ENCODE measurements at places on chromosomes 12 and 14.

GRCh38 chr14:96497087-96497486 is 5.1 kb upstream of the PAPOLA start:
- no peak for DNase-seq

DNA sequence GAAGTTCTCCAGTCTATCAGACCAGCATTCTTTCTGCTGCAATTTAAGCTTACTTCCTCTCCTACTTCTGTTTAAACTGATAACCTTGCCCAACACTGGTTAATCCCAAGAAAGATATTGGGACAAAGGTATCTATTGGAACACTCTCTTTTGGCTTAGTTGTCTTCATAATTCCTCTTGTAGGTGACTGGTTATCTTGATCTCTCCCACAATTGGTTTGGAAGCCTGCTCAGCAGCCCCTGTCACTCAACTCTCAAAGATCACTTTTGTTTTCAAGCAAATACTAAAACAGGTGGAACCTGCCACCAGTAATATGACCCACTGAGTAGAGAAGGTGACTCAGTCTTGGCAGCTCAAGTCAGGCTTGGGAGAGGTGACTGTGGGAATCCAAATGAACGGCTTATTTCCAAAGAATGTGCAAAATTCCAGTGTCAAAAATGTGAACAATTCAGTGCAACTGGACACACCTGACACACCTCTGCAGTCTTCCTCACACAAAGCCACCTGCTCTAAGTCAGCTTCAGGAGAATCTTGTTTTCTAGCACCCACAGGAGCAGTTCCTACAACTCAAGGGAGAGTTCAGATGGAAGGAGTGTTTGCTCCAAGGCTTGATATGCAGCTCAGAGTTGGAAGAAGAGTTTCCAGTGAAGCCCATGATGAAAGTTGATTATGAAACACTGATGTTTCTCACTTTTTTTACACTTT is 83.2 kb upstream of the SLC38A2 start:
- DNase-seq: no peak

- no peak for DNase-seq
Observed at GRCh38 chr14:94355191-94355794, 32.2 kb upstream of the SERPINA6 start.

- DNase-seq: no peak
Observed at GRCh38 chr14:86852530-86852929, 1140.5 kb downstream of the GALC start.

DNA sequence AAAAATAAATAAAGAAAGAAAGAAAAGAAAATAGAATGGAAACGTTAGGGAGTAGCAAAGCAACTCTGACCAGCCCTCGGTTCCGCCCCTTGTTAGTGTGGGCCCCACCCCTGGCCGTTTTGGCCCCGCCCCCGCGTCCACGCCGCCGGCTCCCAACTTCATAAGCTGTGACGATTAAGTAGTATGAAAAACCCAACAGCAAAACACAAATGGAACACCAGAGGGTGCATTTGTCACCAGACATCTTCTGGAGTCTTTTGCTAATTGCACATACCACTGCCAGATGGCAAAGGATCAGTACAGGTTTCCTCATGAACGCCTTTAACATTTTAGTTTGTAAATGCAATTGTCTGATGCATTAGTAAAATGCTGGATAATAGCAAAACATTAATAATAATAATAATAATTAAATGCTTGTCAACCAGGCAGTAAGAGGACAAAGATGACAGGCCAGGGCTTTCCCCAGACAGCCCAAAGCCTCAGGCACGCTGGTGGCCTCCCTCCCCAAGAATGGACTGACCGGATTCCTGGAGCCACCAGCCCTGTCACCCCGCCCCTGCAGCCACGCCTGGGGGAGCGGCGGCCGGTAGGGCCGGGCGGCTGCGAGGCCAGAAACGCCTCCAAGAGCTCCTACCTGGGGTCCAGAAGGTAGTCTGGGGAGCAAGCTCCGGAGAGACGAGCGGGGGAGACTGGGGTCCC is 23.6 kb downstream of the HSP90AA1 start:
- DNase-seq: peak; percentile 43

- DNase-seq: no peak
Observed at GRCh38 chr12:91922139-91922538, 223.5 kb downstream of the BTG1 start.

- no peak for DNase-seq
Observed at GRCh38 chr12:130830246-130830551, 8.9 kb downstream of the STX2 start.

GRCh38 chr12:27826076-27826475 is 46.0 kb upstream of the MANSC4 start:
- DNase-seq: no peak

DNA sequence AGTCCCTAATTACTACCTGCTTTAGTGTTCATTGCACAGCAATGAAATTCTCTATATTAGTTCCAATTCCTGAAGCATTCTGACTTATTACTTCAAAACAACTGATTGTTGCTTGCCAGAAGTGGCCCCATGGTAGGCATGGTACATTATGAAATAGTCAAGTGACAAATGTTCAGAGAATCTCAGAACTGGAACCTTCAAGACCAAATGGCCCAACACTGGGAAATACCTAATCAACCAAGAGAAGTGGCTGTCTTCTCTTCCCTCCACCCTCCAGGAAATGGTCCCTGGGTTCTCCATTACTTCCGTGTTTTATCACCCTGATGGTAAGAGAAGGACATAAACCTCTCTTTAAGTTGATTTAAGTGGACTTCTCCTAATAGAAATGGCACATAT is 49.9 kb downstream of the ITPR2 start:
- no peak for DNase-seq

DNA sequence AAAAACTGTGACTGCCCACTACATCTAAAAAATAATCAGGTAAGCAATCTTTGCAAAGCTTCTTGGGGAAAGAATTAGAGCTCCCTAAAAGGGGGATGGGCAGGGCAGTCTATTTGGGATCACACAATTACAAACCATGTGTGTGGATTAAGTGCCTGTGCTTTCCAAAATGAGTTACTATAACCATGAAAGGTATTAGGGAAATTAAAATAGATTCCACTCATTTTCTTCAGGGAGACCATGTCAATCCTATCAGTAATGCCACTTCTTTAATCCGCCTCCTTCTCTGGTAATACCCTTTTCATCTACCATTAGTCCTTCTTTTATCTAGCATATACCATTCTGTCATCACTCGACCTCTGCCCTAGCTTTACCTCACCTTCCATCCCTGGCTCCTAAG is 53.7 kb downstream of the PAWR start:
- no peak for DNase-seq

DNA sequence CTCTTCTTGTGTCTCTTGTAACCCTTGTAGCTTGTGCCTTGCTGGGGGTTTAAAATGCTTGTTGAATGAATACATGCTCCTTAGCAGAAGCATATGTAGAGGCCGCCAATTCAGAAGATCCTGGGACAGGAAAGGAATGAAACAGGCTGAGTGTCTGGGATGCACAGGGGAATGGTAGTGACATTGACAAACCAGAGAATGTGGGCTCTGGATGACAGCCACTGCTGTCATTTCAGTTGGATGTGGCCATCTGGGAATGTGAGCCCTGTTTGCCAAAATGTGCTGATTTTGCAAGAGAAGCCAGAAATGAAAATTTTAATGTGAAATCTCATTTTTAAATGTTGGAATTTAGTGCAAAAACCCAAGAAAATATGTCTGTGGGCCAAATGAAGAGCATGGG is 136.8 kb downstream of the DACT1 start:
- no peak for DNase-seq

DNA sequence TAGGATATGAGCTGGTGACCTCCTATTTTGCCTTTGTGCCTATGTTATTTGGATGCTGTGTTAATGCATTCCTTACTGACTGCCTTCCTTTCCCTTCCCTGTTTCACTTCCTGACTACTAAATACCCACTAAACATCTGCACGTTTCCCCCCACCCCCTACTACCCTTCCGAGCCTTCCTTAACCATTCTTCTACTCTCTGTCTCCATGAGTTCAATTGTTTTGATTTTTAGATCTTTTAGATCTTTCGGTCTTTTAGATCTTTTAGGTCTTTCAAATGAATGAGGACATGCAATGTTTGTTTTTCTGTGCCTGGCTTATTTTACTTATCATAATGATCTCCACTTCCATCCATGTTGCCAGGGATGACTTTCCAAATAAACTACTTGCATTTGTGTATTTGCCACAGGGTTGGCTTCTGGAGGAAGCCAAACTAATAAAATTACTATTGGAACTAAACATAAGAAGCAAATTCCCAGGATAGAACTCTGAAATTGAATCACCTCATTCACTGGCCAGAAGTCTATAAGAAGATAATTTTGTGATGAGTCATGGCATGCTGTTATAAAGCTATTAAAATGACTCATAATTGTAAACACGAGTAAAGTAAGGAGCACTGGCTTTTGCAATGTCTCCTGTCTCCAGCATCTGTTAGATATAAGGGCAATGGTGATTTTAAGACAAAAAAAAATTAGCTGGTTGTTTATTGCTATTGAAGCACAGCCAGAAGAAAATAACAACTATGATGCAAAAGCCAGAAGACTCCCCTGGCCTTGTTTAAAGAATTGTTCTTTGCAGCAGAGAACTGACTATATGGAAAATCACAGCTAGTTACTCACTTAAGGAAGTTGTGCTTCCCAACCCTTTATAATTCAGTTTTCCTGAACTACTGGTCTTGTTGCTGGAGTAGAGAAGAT is 586.3 kb downstream of the LRFN5 start:
- DNase-seq: peak; percentile 25

GRCh38 chr12:62523619-62524018 is 57.0 kb downstream of the MON2 start:
- DNase-seq: no peak

GRCh38 chr14:95442016-95442632 is 74.3 kb downstream of the SYNE3 start:
- DNase-seq: no peak

- no peak for DNase-seq
Observed at GRCh38 chr12:89212339-89212771, 139.9 kb downstream of the DUSP6 start.

- no peak for DNase-seq
Observed at GRCh38 chr12:67826946-67827720, 162.1 kb upstream of the IFNG-AS1 start.

DNA sequence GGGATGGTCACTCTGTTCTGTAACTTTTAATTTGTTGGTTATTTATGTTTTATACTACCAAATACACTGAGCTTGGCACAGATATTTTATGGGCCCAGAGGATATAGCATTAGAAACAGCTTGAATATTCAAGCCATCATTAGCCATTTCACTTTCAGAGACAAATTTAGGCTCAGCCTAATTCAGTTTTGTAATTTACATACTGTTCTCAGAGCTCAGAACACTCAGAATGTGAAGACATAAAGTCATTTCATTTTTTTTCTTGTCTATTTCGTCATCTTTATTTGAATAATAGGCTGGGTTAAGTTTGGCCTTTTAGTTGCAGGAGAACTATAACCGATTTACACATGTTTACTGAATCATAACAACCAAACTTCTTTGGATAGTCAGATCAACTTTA is 361.7 kb downstream of the SNAPC1 start:
- DNase-seq: no peak

- no peak for DNase-seq
Observed at GRCh38 chr12:45718306-45718705, 11.2 kb upstream of the ARID2 start.
